Stimulated activated CD8-positive, alpha-beta memory T cell treated with anti-CD3 and anti-CD28 coated beads, Interleukin-4, amount 100 ng/mL, for 4 hours (primary cell): ENCODE measurements at places on chromosomes 2 and 18.

DNA sequence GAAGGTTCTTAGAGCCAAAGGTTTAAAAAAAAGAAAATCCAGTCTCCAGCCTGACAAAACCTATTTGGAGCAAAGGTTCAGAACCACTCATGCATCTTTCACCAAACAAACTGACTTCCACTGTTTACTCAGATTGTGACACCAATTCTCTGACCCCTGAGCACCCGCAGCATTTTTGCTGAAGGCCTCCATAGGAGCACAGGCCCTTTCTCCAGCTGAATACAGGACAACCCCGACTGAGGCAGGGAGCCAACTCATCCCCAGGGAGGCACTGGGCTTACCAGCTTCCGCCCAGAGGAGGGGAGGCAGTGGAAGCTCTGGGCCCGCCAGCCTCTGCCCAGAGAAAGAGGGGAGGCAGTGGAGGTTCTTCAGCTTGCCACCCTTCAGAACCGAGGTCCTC, 51.0 kb upstream of the CNGA3 start:
- no peak for DNase-seq

GRCh38 chr2:46493971-46494250, 14.5 kb downstream of the TMEM247 start:
- DNase-seq, result no peak

DNA sequence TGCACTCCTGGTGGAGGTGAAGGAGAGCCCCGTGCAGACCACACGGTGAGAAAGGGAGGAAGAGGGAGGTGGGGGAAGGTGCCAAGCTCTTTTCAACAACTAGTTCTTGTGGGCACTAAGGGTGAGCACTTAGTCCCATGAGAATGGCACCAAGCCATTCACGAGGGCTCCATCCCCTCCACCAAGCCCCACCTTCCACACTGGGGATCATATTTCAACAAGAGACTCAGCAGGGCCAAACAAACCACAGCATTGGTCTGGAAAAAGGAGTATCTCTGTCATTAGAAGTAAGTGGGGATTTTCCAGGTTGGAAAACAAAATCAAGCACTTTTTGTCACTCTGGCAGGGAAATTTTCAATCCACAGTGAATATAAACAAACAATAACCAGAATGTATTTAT, 38.4 kb downstream of the ZAP70 start:
- DNase-seq, result no peak

GRCh38 chr2:100070078-100070477, 72.3 kb downstream of the AFF3 start:
- DNase-seq, result no peak
